ENCODE measurements at places on chromosomes 1 and 21. TPM values are rescaled to one million over a fixed set of nuclear protein-coding genes. Genes with fewer than 3 reads are reported as not detected.

DNA sequence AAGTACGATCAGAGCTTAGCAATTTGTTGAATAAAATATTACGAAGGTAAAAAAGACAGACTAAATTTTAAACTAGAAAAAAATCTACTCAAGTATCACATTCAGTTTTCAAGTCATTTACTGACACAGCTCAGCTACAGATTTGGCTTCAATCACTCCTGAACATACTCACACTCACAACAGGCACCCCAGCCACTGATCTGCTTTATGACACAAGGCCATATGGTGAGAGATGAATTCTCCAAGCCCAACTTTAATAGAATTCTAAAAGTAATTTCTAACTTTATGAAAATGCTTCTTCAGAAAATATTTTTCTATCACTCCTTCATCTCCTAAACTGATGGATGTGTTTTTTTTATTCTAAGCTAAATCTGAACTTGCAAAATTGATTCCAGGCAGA is 337.1 kb downstream of the HHIPL2 start:
- DNase-seq, result no peak

- no peak for DNase-seq
Measured at GRCh38 chr1:10440794-10441193, 9.0 kb upstream of the CORT start.

IVL gene
- total RNA-seq, result not detected

LAMC2 gene
- 4.5 TPM for total RNA-seq

DNA sequence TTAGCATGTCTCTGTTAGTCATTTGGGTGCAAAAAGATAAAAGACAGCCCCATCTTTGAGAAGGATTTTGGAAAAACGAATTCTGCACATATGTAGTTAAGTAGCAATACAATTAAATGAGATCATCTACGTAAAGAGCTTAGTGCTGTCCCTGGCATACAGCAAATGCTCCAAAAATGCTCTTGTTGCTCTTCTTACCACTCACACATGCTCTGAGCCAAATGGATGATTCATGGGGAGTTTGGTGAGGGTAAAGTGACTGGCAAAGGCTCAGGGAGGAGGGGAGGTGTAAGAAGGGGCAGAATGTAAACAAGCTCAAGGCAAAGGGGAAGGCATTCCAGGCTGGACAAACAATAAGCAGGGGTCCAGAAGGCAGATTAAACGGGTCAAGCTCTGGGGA is 191.9 kb downstream of the AK5 start:
- DNase-seq, result no peak

GRCh38 chr1:51238034-51238403 is 1.9 kb downstream of the RNF11 start:
- DNase-seq, result no peak

DNA sequence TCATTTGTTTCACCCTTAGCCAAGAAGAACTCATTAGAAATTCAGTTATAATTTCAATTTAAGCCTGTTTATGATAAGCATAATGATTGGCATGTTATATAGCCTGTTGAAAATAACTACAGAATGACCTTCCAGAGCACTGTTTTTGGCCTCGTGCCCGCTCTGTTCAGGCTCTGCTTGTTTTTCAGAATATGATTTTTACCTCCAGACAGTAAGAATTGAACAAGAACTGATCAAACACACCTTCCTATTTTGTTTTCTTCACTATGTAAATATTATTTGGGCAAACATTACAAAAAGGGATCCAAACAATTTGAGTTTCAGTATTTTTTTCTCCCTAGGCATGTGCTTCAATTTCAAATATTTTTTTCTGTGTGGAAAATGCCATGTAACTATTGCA is 48.1 kb upstream of the ANGPTL1 start:
- no peak for DNase-seq

FAM163A gene
- total RNA-seq, result not detected

DNA sequence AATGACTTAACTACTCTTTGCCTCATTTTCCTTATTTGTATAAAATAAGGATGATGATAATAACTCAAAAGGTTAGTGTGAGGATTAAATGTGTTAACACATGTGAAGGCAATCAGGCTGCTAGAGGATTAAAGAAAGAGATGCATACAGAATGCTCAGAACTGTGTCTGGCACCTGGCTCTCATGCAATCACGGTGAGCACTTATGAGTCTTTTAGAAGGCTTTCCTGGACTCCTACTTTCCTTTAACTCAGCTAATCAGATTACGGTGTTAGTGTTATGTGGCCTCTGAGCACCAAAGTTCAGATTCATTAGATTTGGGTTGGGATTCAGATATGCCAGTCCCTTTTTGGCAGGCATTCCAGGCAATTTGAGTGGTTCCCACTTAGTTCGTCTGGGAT is 311.6 kb upstream of the USP24 start:
- DNase-seq, result no peak

NIT1 gene
- total RNA-seq, result 26.4 TPM

DNA sequence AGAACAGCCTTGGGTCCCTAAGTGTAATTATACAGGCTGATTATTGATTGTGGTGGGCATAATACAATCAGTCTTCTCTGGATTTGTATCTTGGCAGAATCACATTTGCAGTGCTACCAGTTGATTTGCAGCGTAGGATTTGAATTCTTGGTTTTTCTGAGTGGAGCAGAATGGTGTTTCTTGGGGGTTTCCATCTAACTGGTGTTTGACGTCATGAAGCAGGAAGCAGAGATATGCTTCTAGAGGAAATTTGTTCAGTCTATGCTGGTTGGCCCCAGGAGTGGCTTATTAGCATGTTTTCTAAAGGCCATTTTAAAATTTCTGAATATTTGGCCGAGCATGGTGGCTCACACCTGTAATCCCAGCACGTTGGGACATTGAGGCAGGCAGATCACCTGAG is 3.4 kb downstream of the CTTNBP2NL start:
- no peak for DNase-seq

CDK18 gene
- total RNA-seq, result 5.9 TPM

DNA sequence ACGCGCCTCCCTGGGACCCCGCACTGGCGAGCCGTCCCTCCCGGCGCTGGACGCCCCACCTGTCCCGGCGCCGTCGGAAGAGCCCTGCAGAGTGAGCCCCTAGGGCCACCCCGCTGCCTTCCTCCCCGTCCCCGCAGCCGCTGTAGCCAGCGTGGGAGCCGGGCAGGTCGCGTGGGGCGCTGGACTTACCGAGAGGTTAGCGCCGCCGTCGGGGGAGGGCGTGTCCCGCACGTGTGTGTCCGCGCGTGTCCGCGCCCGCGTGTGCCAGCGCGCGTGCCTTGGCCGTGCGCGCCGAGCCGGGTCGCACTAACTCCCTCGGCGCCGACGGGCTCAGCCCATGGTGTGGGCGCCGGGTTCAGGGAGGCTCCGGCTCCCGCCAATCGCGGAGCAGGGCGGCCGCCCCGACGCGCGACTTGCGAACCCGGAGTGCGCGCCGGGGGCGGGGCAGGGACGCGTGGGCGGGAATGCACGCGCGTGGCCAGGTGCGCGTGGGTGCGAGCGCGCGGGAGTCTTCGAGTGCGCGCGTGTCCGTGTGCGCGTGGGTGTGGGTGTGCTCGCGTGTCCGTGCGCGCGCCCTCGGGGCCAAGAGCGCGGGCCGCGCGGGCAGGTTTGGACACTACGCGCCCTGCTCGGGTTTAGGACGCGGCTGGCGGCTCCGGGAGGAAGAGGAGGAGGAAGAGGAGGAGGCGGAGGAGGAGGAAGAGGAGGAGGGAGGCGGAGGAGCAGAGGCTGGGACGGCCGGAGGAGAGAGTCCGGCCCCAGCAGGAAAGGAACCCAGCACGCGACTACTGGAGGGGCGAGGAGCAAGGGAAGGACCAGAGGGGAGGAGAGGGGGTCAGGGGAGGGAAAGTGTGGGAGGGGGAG is 145.2 kb upstream of the ETS2 start:
- DNase-seq, result no peak

DNA sequence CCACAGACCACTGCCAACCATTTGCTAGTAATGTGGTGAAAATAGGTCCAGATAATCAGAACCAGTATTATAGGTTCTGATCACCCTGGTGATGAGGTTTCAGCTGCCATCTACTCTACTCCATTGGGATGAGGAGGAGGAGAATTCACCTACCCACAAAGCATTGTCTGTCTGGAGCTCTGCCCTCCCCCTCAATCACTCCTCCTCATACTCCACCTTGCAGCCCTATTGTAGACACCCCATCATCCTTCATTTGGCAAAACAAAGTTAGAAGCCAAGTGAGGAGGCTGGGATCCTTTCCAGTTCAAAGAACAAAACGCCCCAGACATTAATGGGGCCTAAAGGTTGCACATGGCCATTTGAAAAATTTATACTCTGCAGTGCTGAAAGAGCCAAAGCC is 157.4 kb upstream of the L1TD1 start:
- DNase-seq, result no peak

- DNase-seq, result peak; percentile 73
Measured at GRCh38 chr1:246947255-246947654, 15.5 kb upstream of the AHCTF1 start.

DNA sequence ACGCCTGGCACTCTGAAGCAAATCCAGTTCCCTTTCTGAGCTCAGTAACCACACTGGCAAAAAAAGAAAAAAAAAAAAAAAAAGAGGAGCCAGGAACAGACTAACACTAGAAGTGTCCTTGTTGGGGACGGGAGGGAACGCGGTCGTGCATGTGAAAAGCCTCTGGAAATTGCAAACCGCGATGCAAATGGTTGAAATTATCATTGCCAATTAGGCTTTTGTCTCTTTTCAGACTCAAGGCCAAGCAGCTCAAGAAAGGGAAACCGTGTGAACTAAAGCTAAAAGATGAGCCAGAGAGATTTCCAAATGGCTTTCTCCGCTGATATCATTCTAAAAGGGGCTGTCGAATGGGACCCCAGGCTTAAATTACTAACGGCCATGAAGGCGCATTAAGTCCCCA is 13.5 kb downstream of the TRABD2B start:
- DNase-seq, result no peak

- DNase-seq, result peak; percentile 87
Measured at GRCh38 chr1:153506831-153507413, 28.9 kb downstream of the S100A6 start.

GRCh38 chr1:34781071-34781843 is at the start of gene GJB3:
Gene GJB3 (plus strand): TSS chr1:34781214. CDS start chr1:34784763, 3,549 bp downstream.
- DNase-seq, result no peak

GRCh38 chr1:150534002-150534401 is 15.2 kb upstream of the ADAMTSL4 start:
- DNase-seq, result no peak

RGS4 gene
- total RNA-seq, result 0.21 TPM

DNA sequence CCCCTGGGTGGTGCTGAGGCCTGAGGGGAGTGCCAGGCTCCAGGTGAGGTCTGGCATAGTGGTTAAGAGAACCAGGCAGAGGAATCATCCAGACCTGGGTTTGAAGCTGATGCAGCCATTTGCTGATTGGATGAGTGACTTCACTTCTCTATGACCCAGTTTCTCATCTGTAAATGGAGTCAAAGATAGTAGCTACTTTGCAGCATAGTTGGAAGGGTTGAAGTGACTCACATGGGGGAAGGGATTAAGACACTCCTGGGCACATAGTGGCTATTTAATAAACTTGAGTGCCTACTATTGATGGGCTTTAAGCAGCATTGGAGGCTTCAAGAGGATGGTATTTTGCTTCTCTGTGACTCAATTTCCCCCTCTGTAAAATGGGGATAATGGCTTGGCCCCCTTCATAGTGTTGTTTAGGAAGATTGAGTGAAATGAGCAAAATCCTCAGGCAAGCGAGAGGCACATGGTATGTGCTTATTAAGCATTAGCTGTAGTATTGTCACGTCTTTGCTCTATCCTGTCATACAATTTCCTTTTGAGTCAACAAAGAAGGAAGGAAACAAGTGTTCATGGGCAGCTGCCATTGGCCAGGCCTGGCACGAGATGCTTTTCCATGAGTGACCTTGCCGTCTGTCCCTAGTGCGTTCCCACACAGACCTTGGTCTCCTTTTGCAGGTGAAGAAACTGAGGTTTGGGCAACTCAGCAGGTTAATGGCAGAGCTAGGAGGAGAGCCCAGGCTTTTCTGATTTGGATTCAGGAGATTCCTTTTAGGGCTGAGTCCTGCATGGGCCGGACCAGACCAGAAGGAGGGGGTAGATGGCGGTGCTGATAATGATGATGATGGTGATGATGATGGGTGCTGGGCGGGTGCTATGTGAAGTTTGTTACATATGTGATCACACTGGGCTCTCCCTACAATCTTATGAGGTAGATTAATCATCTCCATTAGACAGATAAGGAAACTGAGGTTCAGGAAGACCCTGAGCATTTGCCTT is 131.1 kb upstream of the WNT4 start:
- no peak for DNase-seq
